ENCODE measurements at places on chromosomes 13 and 19.

DNA sequence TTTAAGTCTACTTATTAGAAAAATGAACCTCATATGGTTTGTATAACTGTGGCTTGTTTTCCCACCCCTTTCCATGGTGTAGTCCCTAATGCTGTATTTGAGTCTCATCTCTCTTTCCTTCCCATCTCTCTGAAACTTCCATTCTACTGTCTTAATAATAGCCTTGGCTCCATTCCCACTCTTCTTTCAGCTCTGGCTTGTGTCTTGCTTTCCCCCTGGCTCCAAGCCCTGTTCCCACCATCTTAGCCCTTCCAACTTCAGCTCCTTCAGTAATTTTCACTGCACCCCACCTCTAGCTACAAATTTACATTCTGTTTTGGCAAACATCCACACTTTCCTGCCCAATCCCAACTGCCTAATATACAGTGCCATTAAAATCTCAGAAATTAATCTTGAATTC is 137.5 kb downstream of the SLITRK6 start:
- DNase-seq, result no peak

GRCh38 chr13:24662195-24663088 is 17.8 kb upstream of the ATP12A start:
- DNase-seq, result no peak

GRCh38 chr13:95201814-95202651 is 99.2 kb downstream of the ABCC4 start:
- no peak for DNase-seq

GRCh38 chr13:95258619-95259194 is 42.5 kb downstream of the ABCC4 start:
- DNase-seq, result no peak

DNA sequence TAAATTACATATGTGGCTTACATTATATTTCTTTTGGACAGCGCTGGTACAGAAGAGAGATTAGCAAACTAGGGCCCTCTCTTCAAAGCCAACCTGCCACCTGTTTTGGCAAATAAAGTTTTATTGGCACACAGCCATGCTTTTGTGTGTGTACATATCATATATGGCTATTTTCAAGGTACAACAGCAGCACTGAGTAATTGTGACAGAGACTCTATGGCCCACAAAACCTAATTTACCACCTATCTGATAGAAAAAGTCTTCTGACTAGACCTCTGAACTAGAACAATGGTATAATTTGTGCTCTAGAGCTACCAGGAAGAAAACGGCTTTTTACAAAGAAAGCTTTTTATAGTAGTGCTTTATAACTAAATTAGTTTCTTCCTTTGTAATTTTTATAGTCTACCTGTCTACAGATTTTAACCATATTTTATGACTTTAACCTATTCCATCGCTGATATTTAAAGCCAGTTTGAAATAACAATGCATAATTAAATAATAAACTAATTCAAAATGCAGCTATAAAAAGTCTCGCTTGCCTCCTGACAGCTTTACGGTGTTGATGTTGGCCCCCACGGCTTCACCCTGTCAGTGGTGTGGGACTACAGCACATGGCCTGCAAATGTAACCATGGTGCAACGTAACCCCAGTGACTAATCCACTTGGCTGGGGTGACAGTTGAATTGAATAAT is 17.7 kb upstream of the DPY19L3 start:
- no peak for DNase-seq

DNA sequence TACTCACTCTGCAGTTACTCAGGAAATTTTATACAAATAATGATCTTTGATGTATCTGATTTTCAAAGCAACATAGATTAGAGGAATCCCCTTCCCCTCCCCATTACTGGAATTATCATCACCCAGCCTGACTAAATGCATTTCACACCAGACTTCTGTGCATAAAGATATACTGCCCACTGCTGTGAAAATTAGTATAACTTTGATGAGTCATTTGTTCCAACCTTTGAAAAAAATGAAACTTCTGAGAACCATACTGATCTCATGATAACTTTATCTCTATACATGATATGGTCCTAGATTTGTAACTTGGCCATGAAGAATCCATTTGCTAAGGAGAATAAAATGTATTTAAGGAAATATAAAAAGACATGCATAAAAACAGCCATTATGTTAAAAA is 63.9 kb downstream of the GPC6 start:
- DNase-seq, result no peak
